Testis (tissue), 5 donors: ENCODE measurements at places on chromosomes 1 and 21.

DNA sequence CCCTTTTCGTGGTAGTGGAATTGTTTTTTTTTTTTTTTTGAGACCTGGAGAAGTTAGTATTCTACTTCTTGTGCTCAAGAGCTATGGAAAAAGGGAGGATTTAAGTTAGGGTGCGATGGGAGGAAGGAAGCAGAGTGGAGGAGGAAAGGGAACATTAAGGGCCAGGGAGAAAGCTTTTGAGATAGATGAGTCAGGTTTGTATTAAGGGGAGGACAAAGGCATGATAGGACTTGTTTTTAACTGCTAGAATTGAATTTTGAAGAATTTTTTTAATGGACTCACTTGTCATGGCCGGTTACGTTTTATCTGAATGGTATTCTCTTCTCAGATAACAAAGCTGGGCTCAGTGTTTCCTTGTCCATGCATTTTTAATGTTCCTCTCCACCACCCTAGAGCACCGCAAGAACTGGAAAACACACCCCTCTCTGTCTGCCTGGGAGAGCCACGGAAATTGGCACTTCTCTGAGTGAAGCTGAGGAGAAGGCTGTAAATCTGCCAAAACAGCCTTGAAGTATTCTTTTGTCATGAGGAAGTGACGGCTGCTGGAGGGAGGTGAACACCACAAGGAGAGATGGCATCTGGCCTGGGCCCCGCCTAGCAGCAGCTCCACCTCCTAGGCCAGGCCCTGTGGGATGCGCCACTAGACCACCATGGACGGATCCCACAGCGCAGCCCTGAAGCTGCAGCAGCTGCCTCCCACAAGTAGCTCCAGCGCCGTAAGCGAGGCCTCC is 3.5 kb downstream of the NIPAL3 start:
- DNase-seq: peak; percentile 87

DNA sequence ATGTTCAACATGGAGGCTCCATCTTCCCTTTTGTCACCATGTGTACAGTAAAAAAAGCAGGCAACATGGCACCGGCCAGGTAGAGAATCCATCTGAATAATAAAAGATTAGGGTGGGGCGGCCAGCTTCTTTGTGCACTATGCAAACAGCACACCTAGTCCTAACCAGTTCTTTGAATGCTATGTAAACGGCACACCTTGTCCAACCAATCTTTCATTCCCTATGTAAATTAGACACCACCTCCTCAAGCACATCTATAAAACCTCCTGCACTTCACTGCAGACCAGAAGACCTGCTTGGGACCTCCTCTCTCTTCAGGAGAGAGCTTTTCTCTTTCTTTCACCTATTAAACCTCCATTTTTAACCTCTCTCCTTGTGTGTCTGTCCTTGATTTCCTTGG is 28.2 kb downstream of the TFB2M start:
- DNase-seq: no peak

DNA sequence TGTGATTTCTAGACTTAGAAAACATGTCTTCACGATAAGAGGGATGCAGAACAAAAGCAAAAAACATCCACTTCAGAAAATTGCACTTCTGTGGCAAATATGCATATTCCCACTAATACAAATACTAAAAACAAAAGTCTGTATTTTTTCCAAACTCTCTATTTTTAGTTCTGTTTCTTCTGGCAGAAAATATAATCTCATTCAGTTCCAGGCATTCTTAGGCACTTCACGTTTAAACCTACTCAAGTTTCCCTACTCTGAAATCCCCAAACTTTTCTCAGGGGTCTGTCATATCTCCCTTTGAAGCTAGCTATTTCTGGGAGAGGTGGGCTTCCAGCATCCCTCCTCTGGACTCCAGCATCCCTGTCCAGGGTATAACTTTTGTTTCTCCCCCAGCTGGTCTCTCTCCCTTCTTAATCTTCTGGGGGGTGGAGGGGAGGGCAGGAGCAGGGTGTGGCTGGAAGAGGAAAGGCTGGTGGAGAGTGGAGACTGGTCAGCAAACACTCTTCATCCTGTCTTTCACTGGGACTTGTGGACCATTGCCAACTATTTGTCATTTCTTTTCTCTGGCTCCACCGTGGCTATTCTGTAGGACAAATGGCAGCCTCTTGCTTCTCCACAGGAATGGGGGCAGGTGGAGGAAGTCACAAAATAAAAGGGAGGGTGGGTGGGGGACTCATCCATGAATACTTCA is 19.6 kb upstream of the NCF2 start:
- no peak for DNase-seq

GRCh38 chr1:98865796-98866195 is 138.9 kb downstream of the PLPPR5 start:
- no peak for DNase-seq

GRCh38 chr1:172381946-172382345 is 38.5 kb upstream of the C1orf105 start:
- no peak for DNase-seq

GRCh38 chr1:97780884-97781283 is 139.9 kb downstream of the DPYD start:
- no peak for DNase-seq

DNA sequence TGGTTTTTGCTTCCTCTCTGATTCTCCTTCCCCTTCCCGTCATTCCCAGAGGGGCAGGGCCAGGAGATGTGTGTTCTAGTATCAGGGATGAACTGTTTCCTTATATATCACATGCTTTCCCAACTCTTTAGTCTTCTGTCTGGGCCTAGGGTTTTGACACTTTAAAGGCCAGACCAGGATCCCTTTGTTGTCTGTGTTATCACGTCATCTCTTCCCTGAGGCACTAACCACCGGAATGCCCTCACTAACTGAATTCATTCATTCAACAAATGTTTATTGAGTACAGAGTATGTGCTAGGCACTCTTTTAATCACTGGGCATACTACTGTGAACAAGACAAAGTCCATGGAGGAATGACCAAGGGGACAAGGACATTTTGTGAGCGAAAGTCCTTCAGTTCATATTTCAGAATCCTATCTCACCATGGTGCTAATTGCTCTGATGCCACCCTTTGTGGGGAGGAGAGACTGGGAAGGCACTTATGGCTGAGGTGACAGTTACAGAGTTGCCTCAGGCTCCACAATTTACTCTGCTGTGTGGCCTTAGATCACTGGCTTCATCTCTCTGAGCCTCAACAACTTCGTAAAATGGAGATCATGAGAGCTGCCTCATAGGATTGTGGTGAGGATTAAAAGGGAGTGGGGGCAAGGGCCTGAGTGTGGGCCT is 12.0 kb upstream of the ZNF362 start:
- DNase-seq: no peak

- no peak for DNase-seq
Observed at GRCh38 chr21:41357546-41357945, 4.3 kb upstream of the MX2 start.

DNA sequence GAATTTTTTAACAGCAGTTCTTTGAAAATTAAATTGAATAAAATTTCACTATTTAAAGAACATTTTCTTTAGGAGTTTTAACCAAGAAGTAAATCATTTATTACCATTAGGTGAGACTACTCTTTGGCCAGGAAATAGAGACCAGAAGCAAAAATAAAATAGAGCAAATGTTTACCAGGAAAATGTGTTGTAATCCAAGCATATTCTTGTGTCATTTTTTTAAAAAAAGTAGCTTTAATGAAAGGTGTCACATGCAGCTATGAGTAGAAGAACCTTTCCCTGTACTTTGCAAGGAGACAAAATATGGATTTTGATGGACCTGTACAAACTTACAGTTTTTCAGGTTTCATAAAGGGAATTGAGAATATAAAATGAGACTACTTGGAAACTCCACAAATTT is 140.8 kb downstream of the NFIA start:
- DNase-seq: no peak
